Stimulated activated CD8-positive, alpha-beta memory T cell treated with anti-CD3 and anti-CD28 coated beads, Interleukin-15, amount 100 ng/mL, for 48 hours (primary cell): ENCODE measurements at places on chromosomes 6 and 20.

- no peak for DNase-seq
Measured at GRCh38 chr6:218153-219018, 73.9 kb upstream of the DUSP22 start.

- DNase-seq: peak; percentile 55
Measured at GRCh38 chr6:26021001-26021349, 58.4 kb downstream of the TRIM38 start.

DNA sequence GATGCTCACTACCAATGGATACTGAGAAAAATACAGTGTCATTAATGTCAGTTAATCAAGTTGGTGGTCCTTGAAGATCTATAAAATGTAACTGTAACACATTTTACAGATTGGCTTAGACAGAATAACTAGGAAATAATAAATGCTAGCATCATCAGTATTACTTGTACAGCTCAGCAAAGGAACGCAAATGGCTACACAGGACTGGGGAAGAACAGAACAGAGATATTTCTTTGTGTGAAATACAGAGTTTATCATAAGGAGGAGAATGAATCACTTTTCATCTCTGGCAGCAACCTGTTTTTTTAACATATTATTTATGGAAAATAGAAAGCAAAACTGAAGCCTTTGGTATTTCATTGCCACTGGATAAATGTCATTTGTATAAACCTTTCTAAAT is 8.2 kb upstream of the QKI start:
- no peak for DNase-seq

- no peak for DNase-seq
Measured at GRCh38 chr6:141607956-141608355, 524.8 kb upstream of the GJE1 start.

DNA sequence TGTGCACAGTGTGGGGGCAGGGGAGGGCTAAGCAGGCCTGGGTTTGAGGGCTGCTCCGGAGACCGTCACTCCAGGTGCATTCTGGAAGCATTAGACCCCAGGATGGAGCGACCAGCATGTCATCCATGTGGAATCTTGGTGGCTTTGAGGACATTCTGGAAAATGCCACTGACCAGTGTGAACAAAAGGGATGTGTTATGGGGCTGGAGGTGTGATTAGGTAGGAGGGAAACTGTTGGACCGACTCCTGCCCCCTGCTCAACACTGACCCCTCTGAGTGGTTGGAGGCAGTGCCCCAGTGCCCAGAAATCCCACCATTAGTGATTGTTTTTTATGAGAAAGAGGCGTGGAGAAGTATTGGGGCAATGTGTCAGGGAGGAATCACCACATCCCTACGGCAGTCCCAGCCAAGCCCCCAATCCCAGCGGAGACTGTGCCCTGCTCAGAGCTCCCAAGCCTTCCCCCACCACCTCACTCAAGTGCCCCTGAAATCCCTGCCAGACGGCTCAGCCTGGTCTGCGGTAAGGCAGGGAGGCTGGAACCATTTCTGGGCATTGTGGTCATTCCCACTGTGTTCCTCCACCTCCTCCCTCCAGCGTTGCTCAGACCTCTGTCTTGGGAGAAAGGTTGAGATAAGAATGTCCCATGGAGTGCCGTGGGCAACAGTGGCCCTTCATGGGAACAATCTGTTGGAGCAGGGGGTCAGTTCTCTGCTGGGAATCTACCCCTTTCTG is 44.0 kb upstream of the TTPAL start:
- no peak for DNase-seq

DNA sequence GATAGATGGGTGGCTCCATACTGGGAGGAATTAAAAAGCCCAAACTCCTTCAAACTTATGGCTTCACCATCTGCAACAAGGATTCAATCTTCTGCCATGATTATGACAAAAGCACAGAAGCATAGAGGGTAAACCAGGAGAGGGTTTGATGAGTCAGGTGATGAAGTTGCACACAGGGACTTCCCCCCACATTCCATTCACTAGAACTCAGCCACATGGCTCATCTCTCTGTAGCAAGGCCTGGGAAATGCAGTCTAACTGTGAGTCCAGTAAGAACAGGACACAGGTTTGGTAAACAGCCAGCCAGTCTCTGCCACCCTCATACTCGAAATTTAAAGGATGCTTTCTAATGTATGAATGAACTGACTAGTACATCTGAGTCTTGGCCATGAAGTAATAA is 142.9 kb downstream of the HIVEP2 start:
- DNase-seq: peak; percentile 45

DNA sequence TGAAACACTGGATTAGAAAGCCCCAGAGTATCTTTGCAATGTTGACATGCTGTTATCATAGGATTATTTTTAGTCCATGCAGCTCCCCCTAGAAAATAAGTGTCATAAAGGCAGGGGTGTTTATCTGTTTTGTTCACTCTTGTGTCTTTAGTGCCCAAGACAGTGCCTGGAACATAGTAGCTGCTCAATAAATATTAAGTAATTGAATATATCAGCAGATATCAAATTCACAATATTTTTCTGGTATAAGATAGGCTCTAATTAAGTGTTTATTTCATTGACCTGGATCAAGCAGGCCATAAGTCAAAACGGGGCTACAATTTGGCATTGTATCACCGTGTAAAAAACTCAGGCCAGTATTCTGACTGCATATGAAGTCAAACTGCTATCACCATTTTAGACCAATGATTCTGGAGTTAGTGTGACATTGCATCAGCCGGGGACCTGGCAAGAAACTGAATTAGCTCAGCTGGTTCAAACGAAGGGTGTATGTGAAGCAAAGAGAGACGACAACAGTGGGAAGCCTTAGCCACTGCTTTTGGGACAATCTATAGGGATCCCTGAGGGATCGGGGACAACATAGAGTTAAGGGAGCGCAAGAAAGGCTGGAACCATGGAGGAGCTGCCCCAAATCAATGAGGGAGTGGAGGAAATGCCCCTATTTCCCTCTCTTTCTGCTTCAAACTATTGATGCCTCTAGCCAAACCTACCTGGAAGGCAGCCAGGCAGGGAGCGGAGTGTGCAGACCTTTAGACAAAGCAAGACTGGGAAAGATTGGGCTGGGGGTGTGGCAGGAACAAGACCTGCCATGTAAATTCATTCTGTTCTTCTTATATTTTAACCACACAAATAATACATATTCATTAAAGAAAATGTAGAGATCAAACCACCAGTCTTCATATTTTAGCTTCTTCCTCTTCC is 112.2 kb downstream of the PLEKHG1 start:
- no peak for DNase-seq

GRCh38 chr6:45624228-45624627 is 246.5 kb upstream of the SUPT3H start:
- DNase-seq: no peak

- no peak for DNase-seq
Measured at GRCh38 chr6:1903780-1904465, 294.2 kb downstream of the FOXC1 start.

- no peak for DNase-seq
Measured at GRCh38 chr6:43810965-43811732, 41.1 kb downstream of the VEGFA start.

DNA sequence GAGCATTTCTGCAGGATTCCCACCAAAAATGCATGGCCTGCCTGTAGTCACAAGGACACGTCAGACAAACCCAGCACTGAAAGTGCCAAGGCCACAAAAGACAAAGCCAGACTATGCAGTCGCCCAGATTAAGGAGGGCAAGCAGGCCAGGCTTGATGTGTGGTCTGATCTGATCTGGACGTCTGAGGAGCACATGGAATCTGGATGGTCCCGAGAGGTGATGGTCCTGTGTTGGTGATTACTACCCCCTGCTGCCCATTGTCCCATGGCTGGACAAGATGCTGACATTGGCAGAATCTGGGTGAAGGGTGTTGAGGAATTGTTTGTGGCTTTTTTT is 17.1 kb downstream of the NPEPL1 start:
- no peak for DNase-seq

GRCh38 chr6:47670851-47671250 is 27.5 kb upstream of the ADGRF4 start:
- no peak for DNase-seq

DNA sequence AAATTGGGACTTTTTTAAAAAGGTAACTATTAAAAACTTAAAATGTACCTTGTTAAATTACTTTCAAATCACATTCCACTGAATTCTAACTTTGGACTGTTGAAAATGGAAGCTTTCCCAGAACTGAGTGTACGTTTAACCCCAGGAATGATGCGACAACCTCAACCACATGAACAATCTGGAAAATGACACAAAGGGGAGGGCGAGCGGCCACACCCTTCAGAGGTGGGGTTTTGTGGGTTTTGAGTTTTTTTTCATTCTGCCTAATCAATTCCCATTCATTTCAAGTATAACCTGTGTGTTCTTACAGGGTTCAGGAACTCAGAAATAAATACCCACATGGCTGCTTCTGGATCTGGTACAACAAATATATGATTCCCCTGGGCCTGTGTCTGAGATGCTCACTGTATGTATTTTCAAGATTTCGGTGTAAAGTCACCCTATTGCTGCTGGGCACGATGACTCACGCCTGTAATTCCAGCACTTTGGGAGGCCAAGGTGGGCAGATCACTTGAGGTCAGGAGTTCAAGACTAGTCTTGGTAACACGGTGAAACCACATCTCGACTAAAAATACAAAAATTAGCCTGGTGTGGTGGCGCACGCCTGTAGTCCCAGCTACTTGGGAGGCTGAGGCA is 21.6 kb downstream of the CNKSR3 start:
- no peak for DNase-seq

- DNase-seq: no peak
Measured at GRCh38 chr6:160678744-160679401, 14.8 kb upstream of the LPA start.

GRCh38 chr6:163327921-163328320 is 86.6 kb upstream of the QKI start:
- no peak for DNase-seq

DNA sequence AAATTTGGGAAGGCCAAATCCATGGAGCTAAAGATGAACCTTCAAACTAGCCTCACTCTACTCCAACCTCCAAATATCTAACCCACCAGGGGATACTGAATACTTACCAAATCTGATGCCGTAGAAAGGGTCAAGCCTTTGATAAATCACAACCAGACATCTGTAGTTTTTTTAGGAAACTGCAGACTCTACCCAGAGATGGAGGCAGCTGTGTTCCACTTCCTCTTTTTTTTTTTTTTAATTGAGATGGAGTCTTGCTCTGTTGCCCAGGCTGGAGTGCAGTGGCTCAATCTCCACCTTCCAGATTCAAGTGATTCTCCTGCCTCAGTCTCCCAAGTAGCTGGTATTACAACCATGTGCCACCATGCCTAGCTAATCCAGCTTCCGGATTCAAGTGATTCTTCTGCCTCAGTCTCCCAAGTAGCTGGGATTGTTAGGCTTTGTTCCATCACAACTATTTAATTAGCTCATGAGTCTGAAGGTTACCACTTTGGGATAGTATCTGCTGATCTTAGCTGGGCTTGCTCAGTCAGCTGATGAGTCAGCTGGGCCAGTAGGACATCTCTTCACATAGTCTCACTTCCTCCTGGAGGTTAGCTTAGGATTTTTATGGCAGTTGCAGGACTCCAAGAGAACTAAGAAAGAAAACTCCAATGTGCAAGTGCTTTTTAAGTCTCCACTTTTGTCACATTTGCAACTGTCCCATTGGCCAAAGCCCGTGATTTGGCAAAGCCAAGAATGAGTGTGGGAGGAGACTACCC is 13.3 kb downstream of the FRK start:
- no peak for DNase-seq

DNA sequence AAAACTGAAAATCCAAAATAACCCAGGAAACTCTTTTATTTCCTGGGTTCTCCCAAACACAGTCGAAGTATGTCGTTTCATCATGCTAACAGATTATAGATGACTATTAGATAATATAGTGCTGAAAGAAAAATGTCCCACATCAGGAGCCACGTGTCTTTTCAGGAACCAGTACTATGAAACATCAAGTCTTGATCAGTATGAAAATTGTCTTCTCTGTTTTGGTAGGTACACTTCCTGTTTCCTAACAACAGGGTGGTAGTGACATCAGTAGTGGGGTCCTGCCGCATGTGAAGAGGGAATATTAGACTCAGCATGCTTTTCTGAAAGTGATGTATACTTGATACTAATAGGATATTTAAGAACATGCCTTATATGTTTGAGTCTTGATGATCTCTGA is 136.7 kb downstream of the HIVEP1 start:
- no peak for DNase-seq

DNA sequence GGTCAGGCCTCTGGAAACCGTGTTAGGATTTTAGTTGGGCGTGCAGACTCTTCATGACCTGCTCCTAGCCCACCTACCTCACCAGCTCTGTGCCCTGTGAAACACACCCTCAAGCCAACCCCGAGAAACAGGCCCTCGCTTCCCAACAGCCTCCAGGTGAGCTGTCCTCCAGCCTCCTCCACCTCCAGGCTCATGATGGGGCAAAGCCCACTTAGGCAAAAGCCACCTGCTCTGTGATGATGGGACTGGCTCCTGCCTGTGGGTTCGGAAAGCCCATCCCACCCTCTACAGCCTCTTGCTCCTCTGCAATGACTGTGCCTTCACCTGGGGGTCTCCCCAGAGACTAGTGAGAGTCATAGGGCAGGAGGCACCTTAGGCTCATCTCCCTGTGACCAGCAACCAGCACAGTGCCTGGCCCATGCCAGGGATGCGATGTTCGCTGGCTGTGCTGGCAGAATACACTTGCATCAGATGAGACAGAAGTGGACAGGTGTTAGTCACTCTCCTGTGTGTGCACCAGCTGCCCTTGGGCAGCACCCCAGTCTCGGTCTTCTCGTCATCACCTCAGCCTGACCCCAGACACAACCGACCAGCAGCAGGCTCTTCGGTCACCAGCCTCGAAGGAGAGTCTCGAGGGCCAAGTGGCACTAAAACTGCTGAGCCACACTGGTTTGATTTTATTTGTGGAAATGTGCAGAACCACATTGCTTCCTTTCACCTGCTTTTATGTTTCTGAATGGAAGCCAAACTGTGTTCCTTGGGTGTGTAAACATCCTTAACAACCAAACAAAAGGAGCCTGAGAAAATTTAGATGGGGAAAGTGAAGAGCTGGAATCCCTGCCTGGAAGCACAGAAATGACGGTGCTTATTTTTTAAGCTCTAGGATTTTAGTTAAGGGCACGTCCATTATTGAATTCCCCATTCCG is 10.7 kb downstream of the PXDC1 start:
- DNase-seq: no peak

DNA sequence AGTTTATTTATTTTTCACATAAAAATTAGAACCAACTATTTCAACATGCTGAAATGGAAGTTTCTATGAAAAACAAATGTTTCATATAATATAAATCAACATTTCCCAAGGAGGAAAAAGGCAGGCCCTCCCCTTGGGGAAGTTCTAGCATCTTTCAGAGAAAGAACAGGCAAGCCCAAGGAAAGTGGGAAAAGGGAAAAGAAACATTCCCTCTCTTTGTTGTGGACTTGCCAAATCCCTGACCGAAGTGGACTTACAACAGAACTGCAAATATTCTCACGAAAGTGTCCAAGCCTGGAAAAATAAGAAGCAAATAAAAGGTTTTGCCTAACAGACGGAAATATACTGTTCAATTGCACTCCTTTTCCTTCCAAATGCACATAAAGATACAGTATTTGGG is 214.4 kb downstream of the ATXN1 start:
- no peak for DNase-seq
